ENCODE measurements at places on chromosomes 1 and 21.

- no peak for DNase-seq
Observed at GRCh38 chr1:37722181-37723071, 30.1 kb downstream of the CDCA8 start.

DNA sequence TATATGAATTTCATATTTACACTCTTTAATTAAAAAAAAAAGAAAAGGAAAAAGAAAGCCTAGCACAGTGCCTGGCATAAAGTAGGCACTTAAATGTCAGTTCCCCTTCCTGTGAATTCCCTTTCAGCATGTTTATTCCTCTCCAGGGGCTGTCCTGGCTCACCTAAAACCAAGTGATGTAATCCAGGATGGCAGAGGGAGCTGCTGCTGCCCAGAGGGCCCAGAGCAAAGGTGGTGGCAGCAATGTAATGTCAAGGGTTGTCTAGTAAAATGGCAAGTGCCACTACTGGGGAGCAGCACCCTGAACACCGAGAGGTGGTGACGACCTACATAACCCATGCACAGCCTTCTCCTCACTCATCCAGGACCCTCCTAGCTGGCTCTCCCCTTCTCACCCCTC lies 78.4 kb upstream of the LPGAT1 start:
- no peak for DNase-seq

GRCh38 chr1:220271706-220272046 lies 577 bp downstream of the RAB3GAP2 start:
- DNase-seq, result no peak

DNA sequence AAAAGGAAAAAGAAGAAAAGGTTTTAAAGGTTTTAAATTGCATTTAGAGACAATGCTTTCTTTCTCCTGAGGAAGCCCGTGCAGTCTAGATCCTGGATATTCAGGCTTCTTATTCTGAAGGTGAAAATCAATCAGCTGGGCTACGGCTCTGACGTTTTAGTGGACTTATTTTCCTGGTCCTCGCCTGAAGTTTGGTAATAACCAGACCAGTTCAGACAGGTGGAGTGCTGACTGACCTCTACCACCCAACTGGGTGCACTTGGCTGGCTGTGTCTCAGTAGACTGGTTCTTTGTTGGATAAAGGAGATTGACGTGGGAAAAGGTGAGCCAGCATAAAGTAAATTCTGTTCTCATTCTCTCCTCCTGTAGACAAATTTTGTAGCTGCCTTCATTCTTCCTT lies 7.2 kb upstream of the ATP1A1 start:
- DNase-seq, result no peak

- no peak for DNase-seq
Observed at GRCh38 chr21:46022551-46023525, 41.3 kb downstream of the COL6A1 start.

DNA sequence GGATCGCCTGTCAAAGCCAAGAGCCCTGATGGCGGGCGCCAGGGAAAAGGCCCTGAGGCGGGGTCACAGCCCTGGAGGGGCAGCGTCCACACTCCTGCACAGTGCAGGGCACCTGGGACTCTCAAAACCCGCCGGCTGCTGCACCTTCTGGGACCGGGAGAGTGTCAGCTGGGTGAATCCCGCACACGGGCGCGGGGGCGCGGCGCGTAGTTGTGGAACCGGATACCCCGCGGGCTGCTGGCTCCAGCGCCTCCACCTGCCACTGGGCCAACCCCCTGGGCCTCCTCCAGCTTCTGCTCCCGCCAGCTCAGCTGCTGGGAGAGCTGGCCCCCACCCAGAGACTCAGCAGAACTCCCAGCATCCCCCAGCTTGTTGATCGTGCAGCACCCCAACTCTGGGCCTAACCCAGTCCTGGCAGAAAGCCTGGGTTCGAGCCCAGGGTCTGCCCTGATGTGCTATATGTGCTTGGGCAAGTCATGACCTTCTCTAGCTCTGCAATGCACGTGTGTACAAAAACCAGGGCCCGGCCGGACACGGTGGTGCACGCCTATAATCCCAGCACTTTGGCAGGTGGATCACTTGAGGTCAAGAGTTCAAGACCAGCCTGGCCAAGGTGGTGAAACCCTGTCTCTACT lies 33.8 kb downstream of the NECAP2 start:
- DNase-seq, result no peak

DNA sequence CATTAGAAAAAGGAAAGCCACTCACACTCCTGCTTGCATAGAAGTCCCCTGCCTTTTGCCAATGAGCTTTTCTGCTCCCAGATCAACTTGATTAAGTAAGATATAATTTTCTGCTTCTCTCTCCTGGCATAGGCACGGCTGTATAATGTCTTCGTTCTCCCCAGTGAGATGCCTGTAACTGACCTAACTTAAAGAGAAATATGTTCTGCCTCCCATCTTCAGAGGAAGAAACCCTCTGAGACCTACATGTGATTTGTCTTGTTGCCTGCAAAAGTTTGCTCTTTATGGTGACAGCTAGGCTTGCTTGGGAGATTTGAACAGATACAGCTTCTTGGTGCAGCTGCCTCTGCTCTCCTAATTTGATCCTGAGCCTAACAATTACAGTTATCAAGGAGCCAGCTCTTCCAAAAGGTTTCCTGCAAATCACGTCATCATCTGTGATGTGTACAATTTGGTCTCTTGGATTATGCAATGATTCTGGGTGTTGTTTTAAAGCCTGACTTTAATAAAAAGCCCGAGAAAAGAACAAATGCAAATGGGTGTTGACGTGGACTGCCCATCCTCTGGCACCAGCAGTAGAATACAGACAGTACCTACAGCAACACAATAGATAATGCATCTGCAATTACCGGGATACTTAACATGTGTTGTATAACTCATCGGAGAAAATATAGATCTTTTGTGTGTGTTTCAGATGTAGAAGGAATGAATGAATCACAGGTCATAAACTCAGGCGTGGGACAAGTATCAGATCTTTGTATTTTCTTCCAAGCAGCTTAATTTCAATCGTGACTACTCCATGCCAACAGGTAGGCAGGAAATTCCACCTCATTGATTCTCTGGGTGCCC lies 76.2 kb upstream of the KAZN start:
- no peak for DNase-seq

- DNase-seq, result no peak
Observed at GRCh38 chr1:245019910-245020486, 134.8 kb upstream of the KIF26B start.

- peak; percentile 24 for DNase-seq
Observed at GRCh38 chr1:226664413-226665101, 74.5 kb downstream of the ITPKB start.

DNA sequence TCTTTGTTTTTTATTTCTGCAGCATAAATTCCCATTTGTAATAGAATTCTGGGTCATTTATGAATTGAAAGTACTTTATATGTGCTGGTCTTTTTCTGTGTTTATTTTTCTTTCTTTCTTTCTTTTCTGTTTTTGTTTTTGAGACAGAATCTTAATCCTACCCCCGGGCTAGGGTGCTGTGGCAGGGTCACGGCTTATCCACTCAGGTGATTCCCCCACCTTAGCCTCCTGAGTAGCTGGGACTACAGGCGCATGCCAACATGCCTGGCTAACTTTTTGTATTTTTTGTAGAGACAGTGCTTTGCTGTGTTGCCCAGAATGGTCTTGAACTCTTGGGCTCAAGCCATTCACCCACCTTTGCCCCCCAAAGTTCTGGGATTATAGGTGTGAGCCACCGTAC lies 18.7 kb downstream of the RAP1A start:
- DNase-seq, result no peak

DNA sequence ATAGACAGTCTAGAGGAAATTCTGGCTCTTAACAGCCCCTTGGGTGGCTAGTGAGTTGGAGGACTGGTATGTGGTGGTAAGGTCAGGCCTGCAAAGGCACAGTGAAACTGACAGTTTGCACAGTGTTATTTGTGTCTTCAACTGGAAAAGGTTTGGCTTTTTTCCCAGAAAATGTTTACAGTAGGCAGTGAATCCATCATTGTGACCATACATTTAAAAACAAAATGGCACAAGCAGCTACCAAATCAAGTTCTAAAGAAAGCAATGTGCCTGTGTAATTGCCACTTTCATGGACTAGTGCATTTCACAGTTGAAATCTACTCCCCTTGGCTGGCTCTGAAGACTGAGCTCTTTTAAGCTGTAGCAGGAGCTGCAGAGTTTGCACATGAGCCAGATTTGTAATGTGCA lies 24.8 kb downstream of the ATPAF1 start:
- peak; percentile 68 for DNase-seq

GRCh38 chr1:205930799-205931281 lies 12.4 kb downstream of the SLC26A9 start:
- DNase-seq, result no peak

- no peak for DNase-seq
Observed at GRCh38 chr1:188444526-188444925, 1615.8 kb downstream of the PLA2G4A start.

DNA sequence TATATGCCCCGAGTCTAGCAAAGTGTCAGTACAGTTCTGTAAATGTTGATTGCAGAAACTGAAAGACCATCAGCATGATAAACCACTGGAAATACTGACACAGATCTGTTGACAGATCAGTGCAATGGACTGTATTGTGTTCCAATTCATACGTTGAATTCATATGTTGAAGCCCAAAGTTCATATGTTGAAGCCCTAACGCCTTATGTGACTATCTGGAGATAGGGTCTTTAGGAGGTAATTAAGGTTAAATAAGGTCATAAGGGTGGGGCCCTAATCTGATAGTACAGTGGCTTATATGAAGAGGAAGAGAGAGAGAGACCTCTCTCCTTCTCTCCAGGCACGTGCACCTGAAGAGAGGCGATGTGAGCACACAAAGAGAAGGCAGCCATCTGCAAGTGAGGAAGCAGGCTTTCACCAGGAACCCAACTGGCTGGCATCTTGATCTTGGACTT lies 144.7 kb downstream of the MRPL39 start:
- no peak for DNase-seq

DNA sequence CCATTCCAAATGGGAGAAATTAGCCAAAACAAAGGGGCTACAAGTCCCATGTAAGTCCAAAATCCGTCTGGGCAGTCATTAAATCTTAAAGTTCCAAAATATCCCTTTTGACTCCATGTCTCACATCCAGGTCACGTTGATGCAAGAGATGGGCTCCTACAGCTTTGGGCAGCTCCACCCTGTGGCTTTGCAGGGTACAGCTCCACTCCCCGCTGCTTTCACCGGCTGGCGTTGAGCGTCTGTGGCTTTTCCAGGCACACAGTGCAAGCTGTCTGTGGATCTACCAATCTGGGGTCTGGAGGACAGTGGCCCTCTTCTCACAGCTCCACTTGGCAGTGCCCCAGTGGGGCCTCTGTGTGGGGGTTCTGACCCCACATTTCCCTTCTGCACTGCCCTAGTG lies 130.2 kb downstream of the TPR start:
- no peak for DNase-seq

- no peak for DNase-seq
Observed at GRCh38 chr1:201681375-201681774, 142.4 kb downstream of the NAV1 start.

DNA sequence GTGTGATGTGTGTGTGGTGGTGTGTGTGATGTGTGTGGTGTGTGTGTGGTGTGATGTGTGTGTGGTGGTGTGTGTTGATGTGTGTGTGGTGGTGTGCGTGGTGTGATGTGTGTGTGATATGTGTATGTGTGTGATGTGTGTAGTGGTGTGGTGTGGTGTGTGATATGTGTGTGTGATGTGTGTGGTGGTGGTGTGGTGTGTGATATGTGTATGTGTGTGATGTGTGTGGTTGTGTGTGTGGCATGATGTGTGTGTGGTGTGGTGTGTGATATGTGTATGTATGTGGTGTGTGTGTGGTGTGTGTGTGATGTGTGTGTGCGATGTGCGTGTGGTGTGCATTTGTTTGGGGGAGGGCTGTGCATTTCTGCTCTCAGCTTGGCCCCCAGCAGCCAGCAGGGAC lies 7.1 kb upstream of the PCBP3 start:
- DNase-seq, result no peak

DNA sequence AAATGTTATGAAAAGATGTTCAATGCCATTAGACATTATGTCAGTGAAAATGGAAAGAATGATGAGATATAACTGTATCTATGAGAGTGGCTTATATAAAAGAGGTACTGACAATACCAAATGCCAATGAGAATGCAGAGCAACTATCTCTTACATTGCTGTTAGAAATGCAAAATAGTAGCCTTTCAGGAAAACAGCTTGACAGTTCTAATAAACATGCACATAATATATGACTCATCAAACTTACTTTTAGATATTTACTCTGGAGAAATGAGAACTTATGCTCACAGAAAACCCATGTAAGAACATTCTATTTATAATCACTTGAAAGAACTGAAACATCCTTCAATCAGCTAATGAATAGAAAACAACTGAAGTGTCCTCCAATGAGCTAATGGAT lies 996.7 kb upstream of the ADGRL4 start:
- no peak for DNase-seq

- no peak for DNase-seq
Observed at GRCh38 chr1:3727042-3727824, 25.0 kb upstream of the CCDC27 start.

GRCh38 chr1:25828491-25828890 lies 8.7 kb downstream of the MTFR1L start:
- no peak for DNase-seq

Data from amniotic stem cell (primary cell).